Chondrocyte (in vitro differentiated cells): ENCODE measurements at places on chromosomes 6 and 20. TPM values are rescaled to one million over a fixed set of nuclear protein-coding genes. Genes with fewer than 3 reads are reported as not detected.

Gene PGM3
- 130 to 159 TPM (median 135 TPM) in 3 replicates for total RNA-seq

GRCh38 chr20:13788167-13788834 lies 3.5 kb downstream of the NDUFAF5 start:
- no peak for DNase-seq

- no peak for DNase-seq
Observed at GRCh38 chr6:169795196-169795595, 43.8 kb downstream of the ERMARD start.

Gene CALHM6
- 1.9 to 3.6 TPM (median 2.7 TPM) in 3 replicates for total RNA-seq

Gene HLA-DRB1
- total RNA-seq: not detected in 3 replicates

Gene NOTCH4
- 0.82 to 1.6 TPM (median 1.4 TPM) in 3 replicates for total RNA-seq

Gene SNX14
- total RNA-seq: 70.8 to 79.7 TPM (median 77.2 TPM) in 3 replicates

DNA sequence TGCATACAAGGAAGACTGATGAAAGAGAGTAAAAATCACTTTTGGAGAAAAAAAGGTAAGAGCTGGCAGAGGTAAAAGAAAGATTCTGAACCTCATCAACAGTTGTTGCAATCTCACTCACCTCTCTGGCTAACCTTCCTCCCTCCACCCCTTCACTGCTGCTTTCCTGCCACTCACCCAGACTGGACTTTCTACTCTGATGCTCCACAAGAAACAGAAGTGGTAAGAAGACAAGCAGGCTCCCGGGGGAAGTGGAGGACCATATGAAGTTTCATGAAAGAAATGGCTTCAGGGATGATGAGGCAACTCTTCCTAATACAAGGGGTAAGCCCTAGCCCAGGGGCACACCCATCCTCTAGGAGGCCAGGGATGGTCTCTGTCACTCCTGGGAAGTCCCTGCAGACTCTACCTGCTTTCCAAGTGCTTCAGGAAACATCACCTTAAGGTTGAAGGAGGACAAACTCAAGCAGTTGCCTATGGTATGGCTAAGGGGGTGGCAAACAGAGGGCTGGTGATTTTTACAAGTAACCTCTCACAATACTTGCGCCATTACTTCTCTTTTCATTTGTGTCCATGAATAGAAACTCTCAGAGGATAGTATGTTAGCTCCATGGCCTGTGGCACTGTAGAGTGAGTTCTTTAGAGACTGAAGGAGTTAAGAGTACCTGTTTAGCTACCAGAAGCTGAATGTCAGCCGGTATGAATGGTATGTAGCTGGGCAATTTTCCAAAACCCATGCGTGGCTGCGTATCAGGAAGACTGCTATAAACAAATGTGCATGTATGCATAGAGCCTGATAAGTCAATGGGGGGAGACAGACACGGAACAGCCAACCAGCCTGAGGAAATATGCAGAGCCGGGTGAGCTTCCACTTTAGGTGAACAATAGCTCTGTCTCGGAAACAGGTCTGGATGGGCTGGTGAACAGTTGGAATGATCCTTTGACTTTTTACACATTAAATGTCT lies 112.0 kb downstream of the BACH2 start:
- no peak for DNase-seq

Gene HLA-DQB2
- not detected in 3 replicates for total RNA-seq

GRCh38 chr20:51446656-51447055 lies 95.9 kb downstream of the NFATC2 start:
- DNase-seq: no peak

Gene PLN
- total RNA-seq: 0.18 TPM in 1 of 3 replicates, not detected in the others

GRCh38 chr20:49279677-49280462 lies 2.0 kb upstream of the ZNFX1 start:
- DNase-seq: no peak

- DNase-seq: no peak
Observed at GRCh38 chr20:46899621-46900020, 5.0 kb downstream of the EYA2 start.

DNA sequence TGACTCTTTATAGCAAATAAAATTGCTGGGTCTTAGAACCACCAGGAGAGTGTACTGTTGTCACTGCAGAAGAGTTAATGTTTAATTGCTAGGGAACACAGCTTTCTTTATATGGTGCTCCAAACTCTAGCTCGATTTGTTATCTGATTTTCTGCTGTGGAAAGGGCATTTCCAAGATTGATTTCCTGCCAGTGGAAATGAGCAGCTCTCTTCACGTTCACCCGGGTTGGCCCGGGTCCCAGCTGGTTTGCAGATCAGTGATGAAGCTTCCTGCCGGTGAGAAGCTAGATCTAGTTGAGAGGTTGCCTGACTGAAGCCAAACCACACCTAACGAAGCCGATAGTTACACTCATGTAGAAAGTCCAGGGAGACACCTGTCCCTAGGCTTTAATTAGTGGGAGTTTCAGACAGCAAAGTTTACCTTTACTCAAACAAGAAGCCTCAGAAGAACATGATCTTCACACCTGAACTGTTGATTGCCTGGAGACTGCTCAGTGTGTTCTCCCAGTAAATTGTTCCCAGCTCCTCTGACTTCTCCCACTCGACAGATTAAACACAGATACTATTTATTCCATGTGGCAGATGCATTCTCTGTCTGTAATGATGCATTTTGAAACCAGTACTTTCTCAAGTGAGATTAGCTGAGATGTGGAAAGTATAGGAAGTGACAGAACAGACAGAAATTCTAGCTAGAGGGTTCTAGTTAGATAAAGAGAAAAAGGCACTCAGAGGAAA lies 27.8 kb downstream of the PAQR8 start:
- DNase-seq: no peak
